ENCODE measurements at places on chromosomes 7 and 10. TPM values are rescaled to one million over a fixed set of nuclear protein-coding genes. Genes with fewer than 3 reads are reported as not detected.

DNA sequence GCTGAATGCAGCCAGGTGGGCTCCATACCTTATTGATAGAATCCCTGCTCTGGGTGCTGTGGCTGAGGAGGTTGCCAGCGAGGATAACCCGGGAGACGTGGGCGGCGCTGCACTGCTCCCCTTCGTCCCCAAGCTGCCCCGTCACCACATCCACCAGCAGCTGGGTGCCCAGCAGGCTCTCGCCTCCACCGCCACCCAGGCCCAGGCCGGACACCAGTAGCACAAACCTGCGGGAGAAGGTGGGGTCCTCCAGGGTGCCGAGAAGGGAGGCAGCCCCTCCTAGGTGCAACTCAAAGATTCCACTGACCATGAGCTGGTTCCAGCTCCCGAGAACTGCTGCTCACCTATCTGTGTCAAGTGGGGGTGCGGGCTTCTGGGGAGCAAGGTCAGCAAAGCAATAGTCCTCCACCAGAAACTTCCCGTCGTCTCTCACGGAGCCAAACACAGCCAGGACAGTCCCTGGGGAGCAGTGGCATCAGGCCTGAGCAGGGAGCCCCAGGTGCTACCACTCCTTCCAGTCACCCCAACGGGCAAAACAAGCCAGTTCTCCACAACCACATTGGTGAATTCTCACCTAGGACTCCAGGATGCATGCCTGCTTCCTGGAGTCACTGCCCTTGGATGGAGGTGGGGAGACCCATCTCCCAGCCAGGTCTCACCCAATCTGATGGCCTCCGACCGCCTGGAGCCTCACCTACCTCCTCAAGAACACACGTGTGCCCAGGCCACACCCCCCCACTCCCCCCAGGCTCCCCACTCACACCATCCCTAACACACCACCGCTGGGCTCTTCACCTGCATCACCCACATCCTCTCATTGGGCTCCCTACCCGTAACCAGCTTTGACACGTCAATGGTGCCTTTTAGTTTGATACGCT is 6.3 kb downstream of the POLD2 start:
- no peak for DNase-seq
- no peak overlapping the region for H3K4me3 ChIP-seq
- peaks cover 7% of the 10 kb centered on the region for H3K27me3 ChIP-seq
- peaks cover 29% of the 10 kb centered on the region for H3K4me1 ChIP-seq
- peaks cover 33% of the 10 kb centered on the region for H3K36me3 ChIP-seq

DNA sequence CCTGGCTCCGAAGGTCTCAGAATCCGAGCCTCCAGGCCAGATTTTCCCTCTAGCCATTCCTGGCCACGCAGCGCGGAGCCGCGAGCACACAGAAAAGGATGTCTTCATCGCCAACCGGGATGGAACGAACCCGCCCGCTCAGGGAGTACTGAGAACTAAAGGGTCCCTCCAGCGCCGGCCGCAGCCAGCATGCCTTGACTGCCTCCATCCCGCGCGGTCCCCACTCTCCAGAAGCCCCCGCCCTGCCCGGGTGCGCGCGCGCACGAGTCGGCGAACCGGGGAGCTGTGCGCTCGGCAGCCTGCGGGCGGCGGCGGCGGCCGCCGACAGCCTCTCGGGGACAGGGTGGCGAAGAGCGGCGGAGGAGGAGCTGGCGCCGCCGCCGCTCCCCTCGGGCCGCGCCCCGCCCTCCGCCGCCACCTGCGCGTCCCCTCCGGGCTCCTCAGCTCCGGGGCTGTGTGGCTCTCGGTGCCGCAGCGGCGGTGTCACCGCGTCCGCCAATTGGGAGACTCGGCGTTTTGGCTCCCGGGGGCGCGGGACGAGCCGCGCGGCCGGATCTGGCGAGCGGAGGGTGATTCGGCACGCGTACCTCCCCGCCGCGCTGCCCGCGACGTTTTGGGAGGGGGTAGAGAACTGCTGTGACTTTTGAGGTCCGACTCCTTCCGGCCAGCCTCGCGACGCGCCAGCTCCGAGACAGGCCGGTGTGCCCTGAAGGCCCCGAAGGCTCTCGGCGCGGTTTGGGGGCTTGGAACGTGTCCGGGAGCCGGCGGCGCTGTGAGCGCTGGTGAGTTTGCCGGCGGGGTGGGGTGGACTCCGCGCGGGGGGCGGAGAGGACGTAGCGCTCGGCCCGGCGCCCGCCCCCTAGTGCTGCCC is 453 bp upstream of the GALNT17 start:
- no peaks in the 10 kb centered on the region for H3K4me1 ChIP-seq
- peaks cover 7% of the 10 kb centered on the region for H3K36me3 ChIP-seq
- no peak overlapping the region for H3K4me3 ChIP-seq
- no peak overlapping the region for H3K27ac ChIP-seq
- DNase-seq, result no peak

Gene MALRD1
- total RNA-seq, result not detected

Gene EPHA1
- total RNA-seq, result not detected
